ENCODE measurements at places on chromosomes 12 and 14.

DNA sequence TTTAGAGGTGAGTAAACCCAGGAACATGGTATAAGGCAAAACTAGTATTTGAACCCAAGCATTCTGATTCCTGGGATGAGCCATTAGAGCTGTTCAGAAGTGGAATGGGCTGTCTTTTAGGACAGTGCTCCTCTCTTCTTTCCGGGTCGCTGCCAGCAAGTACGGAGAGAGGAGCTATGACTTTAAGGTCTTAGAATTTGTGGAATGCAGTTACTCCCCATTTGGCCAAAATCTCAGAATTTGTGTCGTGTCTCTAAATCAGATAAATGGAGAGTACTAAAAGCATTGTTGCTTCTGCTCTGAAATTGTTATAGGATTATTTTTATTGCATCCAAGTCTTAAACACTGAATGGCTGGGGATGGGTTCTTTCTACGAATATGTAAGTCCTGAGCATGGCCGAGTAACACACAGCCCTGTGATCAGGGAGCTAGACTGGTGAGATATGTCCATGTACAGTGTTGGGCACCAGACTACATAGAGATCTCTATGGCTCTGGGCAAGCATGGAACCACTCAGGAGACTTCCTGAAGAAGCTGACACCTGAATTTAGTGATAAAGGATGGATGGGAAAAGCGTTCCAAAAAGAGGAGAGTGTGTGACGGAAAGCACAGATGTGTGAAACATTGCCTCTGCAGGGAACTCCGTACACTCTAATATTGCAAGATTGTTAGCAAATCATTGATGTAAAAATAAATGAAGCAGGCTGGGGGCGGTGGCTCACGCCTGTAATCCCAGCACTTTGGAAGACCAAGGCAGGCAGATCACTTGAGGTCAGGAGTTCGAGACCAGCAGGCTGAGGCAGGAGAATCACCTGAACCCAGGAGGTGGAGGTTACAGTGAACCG lies 184.7 kb downstream of the SRGAP1 start:
- peak; percentile 63 for DNase-seq

DNA sequence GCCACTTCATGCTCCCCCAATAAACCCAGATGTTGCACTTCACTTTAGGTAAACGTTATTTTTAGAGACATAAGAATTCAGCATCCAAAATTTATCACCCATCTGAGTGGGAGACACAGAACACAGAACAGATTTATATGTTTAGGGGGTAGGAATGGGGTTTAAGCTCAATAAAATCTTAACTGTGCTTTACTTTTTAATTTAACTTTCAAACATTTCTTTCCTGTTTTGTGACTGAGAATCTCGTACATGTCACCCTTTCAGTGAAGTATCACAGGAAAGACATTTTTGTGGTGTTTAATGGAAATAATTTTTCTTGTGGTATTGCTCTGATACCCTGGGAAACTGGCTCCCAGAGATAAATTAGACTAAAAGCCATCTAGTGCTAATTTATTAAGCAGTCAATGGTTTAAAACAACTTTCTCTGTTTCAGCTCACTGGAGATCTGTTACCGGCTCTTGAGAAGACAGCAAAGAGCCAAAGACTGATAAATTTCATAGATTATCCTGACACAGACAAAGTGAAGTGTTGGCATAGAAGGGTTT lies 148.0 kb upstream of the BMP4 start:
- DNase-seq: no peak

DNA sequence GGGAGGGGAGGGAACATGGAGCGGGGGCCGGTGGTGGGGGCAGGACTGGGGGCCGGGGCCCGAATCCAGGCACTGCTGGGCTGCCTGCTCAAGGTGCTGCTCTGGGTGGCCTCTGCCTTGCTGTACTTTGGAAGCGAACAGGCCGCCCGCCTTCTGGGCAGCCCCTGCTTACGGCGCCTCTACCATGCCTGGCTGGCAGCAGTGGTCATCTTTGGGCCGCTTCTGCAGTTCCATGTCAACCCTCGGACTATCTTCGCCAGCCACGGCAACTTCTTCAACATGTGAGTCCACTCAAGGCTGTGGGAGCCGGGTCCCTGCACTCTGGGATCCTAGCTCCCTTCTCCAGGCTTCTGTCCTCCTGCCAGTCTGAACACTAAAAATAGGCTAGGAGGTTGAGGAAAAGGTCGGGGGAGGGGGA lies 1.1 kb downstream of the FITM1 start:
- DNase-seq: no peak

GRCh38 chr14:68300608-68301007 lies 481.0 kb downstream of the RAD51B start:
- DNase-seq: no peak

DNA sequence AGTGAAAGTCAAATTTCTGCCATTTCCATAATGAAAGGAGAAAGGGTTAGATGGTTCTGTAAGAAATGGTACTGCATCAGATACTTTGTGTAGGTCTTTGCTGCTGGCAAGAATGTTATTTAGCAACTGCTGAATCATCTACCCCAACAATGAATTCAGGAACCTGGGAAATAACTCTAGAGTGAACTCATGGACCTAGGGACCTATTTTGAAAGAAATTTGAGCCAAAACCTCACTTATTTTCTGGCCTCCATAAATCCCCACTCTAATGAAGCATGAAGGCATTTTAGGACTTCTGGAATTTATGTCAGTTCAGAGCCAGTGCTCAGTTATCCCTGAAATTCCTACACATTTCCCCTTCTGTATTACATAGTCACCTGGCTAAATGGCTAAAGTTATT lies 50.9 kb upstream of the CPNE8 start:
- DNase-seq: no peak

GRCh38 chr12:124454352-124454725 lies 113.1 kb downstream of the NCOR2 start:
- DNase-seq: no peak

All from cardiac fibroblast (primary cell).